Activated CD4-positive, alpha-beta T cell treated with anti-CD3 and anti-CD28 coated beads, Interleukin-2, amount 10 ng/mL, durations not matched to agents 7 days and 5 days (primary cell): ENCODE measurements at places on chromosomes 3 and 15. TPM values are rescaled to one million over a fixed set of nuclear protein-coding genes. Genes with fewer than 3 reads are reported as not detected.

Gene PLA2G4F
- total RNA-seq, result not detected

Gene INTS14
- total RNA-seq, result 38.4 TPM

Gene MED12L
- 0.92 TPM for total RNA-seq

Gene KNG1
- total RNA-seq, result not detected

Gene GOLGA8T
- total RNA-seq, result not detected

Gene PLAAT1
- not detected for total RNA-seq

Gene CKMT1B
- not detected for total RNA-seq
